Lower leg skin (tissue), 4 donors: ENCODE measurements at places on chromosomes 12 and 14.

- DNase-seq: no peak
Measured at GRCh38 chr12:1993341-1993740, 10.9 kb downstream of the DCP1B start.

- DNase-seq: no peak
Measured at GRCh38 chr14:44341116-44341515, 166.0 kb downstream of the FSCB start.

DNA sequence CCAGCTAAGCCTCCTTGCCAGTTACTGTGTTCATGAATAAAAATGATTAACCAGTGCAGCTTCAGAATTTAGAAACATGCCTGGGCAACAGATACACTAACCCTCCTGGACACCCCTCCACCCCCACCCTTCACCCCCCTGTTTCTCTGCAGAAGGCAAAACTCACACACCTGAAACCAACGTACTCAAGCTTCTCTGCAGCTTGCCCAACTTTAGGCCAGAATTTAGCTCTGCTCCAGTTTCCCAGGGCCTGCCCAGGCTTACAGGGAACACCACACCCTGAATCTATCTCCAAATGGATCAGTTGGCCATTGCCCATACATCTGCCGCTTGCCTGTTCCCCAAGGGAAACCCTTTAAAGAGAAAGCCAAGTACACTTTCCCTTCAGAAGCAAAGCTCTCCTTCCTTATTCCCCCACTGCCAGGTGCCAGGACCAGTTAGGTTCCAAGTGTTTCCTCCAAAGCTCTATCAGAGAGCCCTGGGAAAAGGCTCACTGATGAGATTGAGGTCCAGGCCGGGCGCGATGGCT lies 1.8 kb upstream of the SPPL3 start:
- DNase-seq: peak; percentile 54

DNA sequence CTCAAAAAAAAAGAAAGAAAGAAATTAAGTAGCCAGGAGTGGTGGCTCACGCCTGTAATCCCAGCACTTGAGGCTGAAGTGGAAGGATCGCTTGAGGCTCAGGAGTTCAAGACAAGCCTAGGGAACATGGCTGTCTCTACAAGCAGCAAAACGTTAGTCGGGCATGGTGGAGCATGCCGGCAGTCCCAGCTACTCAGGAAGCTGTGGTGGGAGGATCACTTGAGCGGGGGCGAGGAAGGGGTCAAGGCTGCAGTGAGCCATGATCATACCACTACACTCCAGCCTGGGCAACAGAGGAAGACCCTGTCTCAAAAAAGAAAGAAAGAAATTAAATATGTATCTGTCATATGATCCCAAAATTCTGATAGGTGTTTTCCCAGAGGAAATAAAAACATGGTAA lies 5.3 kb downstream of the RAD52 start:
- peak; percentile 42 for DNase-seq

GRCh38 chr14:94653321-94653720 lies 41.1 kb downstream of the SERPINA3 start:
- DNase-seq: no peak
